Stimulated activated CD4-positive, alpha-beta T cell treated with anti-CD3 and anti-CD28 coated beads, TNF-alpha, amount 100 ng/mL, for 48 hours (primary cell): ENCODE measurements at places on chromosomes 5 and 9.

DNA sequence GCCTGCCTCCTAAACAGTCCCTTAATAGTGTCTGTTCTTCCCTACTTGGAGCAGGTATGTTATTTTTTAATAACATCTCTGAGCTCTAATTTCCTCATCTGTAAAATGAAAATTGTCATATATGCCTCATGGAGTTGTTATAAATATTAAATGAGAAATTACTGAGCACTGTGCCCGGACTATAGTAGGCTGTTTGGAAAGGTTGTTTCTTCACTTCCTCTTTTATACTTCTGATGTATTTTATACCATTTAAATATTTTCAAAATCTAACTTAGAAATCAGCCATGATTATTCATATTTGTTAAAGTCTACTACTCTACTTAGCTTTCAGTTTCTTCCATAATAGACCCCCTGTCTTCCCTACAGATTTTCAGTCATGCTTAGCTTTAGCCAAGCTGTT lies 30.5 kb upstream of the HAPLN1 start:
- DNase-seq, result no peak

DNA sequence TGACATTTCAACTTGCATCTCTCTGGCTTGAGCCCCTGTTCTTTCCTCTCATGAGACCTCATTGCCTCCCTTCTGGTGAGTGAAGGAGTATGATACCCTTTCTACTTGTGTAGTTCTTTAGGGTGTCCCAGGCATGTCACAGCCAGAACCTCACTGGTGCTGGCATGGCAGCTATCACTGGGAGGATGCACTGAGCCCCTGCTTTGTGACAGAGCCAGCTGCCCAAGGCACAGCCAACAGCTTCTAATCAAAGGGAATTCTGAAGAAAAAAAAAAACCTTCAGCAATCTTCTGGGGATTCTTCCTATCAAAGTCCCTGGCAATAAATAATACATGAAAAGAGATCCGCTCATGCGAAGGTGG lies 652.6 kb upstream of the KLF4 start:
- no peak for DNase-seq

DNA sequence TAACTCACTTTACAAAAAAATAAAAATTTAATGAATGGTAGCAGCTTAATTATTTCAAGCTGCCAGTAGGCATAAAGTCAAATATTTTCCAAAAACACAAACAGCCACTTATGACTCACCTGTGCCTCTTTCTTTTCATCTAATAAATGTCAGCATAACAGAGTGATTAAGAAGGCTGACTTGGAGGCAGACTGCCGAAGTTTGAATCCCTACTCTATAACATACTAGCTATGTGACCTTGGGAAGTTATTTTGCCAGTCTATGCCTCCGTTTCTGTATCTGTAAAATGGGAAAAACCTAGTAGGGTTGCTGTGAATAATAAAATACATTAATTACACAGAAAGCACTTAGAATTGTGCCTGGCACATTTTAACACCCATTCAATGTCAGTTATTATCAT lies 33.8 kb downstream of the FANCC start:
- DNase-seq, result no peak

GRCh38 chr5:179120951-179121666 lies 60.9 kb downstream of the ZNF354C start:
- DNase-seq, result no peak

DNA sequence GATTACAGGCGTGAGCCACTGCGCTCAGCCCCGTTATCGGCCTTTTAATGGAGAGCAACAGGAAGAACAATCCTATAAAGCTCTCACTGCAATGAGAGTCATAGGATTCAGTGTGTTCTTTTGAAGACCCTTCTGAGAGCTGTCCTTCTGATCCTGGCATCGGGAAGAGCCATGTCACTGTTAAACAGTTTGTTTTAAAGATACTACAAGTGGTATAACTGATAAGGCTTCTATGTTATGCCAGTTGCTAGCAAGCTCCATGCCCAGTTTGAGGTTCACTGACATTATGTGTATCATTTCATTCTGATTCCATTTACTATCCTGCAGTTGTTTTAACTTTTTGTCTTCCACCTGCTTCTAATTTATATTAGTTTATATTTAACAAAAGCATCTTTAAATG lies 55.8 kb downstream of the GNAQ start:
- DNase-seq, result no peak

GRCh38 chr5:60776343-60776742 lies 67.7 kb downstream of the ELOVL7 start:
- no peak for DNase-seq

DNA sequence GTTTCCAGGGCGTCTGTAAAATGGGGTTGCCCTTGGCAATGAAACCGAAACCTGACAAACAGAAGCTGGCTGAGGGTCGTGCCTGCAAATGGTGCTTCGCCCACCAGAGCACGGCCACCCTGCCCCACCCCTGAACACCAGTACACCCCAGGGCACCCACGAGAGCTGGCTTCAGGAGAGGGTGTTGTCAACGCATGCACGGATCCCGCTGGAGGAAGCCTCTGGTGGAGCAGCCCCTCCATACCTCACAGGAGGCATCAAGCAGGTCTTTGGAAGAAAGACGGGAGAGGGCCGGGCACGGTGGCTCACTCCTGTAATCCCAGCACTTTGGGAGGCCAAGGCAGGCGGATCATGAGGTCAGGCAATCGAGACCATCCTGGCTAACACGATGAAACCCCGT lies 8.6 kb downstream of the SLC6A3 start:
- DNase-seq, result no peak

- DNase-seq, result no peak
These were observed 456.2 kb downstream of the RASEF start for GRCh38 chr9:82606492-82607382.
